T-helper 9 cell (primary cell): ENCODE measurements at places on chromosomes 13 and 19.

DNA sequence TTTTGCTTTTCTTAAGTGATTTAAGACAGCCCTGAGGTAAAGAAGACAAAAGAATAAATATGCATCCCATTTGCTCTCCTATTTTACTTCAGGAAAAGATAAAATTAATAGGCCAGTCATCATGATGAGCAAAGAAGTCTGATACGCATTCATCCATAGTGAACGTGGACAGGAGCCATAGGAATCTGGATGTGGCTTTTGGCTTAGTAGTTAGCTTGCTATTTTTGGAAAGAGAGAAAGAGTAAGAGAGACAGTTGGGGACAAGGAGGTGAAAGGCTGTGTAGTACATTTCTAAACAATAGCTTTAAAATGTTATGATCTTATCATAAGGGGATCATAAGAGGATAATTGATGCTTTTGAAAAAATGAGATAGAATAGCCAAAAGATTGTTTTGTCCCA, 545.2 kb downstream of the IRS2 start:
- DNase-seq = no peak

- no peak for DNase-seq
Observed at GRCh38 chr19:51025401-51025800, 1.0 kb downstream of the KLK11 start.

DNA sequence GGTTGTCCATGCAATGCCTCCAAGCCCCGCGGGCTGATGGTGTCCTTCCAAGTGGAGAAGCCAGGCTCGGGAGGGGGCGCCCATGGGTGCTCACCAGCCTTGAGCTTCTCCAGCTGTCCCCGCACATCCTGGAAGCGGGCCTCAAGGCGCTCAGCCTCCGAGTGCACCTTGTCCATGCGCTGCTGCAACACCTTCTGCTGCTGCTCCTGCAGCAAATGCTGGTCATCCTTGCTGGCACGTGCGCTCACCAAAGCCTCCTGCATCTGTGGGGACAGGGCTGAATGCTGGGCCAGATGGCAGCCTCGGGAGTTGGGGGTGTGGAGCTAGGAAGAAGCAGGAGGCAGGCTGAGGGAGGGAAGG, 22.8 kb upstream of the EMP3 start:
- DNase-seq = no peak

DNA sequence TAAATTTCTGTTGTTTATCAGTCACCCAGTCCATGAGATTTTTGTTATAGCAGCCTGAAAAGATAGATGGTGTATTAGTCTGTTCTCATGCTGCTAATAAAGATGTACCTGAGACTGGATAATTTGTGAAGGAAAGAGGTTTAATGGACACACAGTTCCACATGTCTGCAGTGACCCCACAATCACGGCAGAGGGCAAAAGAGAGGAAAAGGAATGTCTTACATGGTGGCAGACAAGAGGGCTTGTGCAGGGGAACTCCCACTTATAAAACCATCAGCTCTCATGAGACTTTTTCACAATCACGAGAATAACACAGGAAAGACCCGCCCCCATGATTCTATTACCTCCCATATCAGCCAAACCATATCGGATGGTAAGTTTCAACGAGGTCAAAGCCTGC, 309.2 kb downstream of the LIG4 start:
- DNase-seq = no peak

GRCh38 chr19:46365561-46365960, 18.7 kb downstream of the PPP5C start:
- no peak for DNase-seq

- no peak for DNase-seq
Observed at GRCh38 chr13:50572129-50572528, 271.4 kb downstream of the DLEU7 start.

DNA sequence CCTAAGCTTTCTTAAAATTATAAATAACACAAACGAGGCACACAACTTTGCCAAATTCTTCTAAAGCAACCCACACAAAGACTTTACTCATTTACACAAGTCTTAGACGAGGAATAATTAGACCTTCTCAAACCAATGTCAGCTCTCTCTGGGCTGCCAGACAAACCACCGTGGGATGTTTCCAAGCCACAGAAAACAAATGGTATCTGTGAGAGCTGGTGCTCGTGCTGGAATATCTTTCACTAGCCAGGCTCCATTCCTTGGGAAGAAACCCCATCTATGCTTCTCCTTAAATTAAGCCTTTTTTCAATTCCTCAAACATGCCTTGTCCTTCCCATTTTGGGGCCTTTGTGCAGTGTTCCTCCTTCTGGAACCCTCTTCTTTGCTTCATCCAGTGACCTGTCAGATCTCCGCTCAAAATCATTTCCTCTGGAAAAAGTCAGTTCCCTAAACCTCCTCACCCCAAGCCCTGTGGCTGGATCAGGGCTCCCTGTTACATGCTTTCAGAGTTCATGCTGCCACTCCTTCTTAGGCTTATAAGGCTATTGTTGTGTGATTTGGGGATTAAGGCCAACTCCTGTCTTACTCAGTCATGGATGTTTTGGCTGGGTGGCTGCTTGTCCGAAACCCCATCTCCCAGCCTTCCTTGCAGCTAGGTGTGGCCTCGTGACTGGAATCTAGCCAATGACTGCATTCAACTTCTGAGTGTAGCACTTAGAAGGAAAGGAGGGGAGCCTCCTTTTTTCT, 64.2 kb upstream of the GTF2F2 start:
- DNase-seq = no peak

DNA sequence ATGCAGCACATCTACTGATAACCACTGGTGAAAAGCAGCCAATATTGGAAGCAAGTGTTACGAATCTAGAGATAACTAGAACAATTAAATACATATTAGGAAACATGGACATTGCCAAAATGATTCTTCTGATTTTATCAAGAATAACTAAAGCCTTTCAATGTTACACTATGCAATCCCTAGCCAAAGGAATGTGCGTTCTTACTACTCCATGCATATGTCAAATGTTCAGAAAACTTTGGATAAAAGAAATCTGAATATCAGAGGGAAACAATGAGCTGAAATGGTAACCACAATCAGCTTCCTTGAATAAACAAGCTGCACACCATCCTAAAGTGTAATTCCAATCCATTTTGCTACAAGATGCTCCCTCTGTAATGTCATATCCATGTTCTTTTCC, 951 bp upstream of the POSTN start:
- no peak for DNase-seq

DNA sequence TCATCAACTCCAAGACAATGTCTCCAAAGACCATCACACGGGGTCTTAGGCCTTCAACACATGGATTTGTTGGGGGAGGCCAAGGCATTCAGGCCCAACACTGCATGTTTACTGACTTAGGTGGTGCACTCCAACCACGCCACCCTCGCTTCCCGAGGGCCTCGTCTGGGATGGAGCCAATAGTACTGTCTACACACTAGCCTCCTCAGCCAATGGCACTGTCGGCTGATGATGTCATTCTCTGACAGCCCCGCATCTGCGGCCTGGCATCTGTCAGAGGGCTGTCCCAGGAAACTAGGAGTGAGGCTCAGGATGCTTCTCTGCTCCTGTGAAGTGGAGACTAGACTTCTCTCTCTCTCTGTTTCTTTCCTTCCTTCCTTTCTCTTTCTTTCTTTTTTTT, 96.6 kb downstream of the TEX26 start:
- DNase-seq = no peak

DNA sequence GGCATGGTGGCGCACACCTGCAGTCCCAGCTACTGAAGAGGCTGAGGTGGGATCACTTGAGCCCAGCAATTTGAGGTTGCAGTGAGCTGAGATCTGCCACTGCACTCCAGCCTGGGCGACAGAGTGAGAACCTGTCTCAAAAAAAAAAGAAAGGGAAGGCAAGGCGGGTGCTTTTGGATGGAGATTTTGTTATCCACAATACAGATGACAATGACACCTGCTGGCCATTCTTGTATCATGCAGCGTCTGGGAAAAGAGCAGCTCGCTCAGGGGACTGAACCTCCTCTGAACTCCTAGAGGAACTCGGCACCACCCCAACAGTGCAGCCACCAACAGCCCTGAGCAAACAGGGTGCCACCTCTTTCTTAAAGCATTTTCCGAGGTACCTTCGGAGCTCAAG, 22.8 kb downstream of the HAUS8 start:
- DNase-seq = no peak
